ENCODE measurements at places on chromosomes 16 and 17. TPM values are rescaled to one million over a fixed set of nuclear protein-coding genes. Genes with fewer than 3 reads are reported as not detected.

The ZNF319 gene
- 4.9 TPM for polyA plus RNA-seq

The NOTUM gene
- not detected for polyA plus RNA-seq

GRCh38 chr16:25875956-25876598 lies 184.3 kb downstream of the HS3ST4 start:
- DNase-seq = no peak

DNA sequence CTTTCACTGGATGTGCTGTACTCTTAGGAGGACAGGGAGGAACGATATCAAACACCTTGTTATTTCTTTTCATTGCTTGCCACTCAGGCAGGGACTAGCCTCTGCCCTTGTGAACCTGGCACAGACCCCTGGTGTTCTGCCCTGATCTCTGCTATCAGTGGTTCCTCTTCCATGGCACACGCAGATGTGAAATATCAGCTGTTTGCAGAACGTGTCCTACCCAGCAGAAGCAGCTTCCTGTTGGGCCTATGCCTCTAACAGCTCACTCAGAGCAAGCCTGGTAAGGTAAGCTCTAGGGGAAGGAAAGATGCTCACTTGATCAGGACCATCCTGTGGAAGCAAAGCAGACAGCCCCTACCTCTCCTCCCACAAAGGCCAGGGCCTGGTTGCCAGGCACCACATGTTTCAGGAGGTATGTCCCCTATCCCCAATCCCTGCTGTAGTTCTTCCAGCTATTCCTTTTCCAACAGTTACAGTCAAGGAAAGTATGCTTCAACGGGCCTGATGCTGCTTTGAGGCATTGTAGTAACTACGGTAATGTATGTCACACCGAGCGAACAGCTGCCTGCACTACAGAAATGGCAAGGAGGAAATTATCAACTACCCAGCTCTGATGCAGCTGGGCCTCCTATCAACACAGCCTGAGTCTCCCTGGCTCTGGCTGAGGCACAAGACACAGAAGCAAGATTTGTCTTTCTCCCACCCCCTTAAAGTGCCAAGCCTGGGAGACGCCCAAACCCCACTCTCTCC lies 41.3 kb upstream of the GFOD2 start:
- DNase-seq = no peak

DNA sequence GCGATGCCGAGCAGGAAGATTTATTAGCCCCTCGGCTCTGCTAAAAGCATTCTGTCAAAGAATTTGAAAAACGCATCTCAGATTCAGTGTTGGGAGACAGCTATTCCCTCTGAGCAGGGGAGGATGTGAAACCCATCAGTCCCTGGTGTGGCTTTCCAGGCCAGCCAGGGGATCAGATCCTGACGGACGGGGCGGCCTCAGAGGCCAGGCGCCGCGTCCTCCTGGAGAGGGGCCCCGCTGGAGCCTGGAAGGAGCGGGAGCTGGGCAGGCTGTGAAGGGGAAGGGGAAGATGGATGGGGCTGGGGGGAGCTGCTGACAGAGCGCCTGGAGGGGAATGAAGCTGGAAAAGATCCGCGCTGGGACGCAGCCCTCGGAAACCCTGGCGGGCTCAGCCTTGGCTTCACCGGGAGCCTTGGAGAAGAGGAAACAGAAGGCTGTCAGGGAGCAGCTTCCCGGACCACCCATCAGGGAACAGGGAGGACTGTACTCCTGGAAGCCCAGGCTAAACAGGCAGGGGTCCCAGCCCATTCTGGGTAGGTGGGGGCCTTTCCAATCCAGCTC lies 358.0 kb downstream of the C16orf95 start:
- DNase-seq = no peak

GRCh38 chr16:55437625-55438024 lies 41.4 kb upstream of the MMP2 start:
- peak; percentile 84 for DNase-seq

Data from GM23248 (cell line).